Fibroblast of villous mesenchyme (primary cell): ENCODE measurements at places on chromosomes 16 and 17.

- no peak for DNase-seq
Observed at GRCh38 chr17:2542456-2542855, 30.8 kb upstream of the METTL16 start.

DNA sequence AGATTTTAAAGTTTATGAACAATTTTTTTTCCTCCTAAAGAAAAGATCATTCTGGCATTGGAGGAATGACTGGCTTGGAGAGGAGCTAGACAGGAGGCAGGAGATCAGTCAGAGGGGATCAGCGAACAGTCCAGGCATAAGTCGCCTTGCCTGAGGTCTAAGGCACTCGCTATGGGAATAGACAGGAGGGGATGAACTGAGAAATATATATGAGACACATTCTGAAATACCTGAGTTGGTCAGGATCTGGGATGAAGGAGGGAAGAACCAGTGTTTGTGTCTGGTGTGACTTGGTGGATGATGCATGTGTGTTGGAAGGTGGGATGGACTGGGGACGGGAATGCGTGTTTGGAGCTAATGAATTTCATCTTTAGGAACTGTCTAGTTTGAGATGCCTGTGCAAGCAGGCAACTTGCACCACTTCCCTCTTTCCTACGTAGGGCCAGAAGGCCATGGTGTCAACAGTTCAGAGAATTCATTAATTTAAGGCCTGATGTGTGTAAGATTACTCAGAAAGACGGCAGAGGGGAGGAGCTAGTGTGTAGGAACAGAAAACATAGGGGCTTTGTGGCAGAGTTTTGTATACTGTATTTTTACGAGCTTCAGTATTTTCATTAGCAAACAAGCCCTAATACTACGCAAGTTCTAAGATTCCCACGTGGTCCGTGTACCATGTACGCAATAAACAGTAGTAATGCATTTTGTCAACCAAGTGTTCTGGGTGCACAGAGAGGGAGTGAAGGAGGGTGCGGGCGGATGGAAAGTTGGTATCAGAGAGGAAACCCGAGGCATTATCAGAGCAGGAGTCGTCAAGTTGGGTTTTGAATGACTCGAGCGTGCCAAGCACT is 825 bp downstream of the HEATR6 start:
- peak; percentile 92 for DNase-seq

DNA sequence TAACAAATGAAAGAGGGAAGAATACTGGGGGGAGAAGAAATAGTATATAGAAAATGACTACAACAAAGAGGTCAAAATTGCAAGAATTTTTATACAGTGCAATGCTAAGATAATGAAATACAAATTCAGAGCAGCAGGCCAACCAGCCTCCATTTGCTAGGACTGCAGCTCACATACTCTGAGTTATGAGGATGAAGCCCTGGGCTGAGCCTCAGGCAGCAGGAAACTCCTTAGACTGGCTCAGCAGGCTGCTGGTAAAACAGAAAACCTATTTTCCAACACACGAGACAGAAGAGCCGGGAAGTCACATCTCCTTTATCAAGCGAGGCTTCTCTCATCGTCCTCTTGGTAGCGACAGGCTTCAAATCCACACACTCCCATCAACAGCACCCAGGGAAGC is 296.5 kb downstream of the SLC39A11 start:
- no peak for DNase-seq

DNA sequence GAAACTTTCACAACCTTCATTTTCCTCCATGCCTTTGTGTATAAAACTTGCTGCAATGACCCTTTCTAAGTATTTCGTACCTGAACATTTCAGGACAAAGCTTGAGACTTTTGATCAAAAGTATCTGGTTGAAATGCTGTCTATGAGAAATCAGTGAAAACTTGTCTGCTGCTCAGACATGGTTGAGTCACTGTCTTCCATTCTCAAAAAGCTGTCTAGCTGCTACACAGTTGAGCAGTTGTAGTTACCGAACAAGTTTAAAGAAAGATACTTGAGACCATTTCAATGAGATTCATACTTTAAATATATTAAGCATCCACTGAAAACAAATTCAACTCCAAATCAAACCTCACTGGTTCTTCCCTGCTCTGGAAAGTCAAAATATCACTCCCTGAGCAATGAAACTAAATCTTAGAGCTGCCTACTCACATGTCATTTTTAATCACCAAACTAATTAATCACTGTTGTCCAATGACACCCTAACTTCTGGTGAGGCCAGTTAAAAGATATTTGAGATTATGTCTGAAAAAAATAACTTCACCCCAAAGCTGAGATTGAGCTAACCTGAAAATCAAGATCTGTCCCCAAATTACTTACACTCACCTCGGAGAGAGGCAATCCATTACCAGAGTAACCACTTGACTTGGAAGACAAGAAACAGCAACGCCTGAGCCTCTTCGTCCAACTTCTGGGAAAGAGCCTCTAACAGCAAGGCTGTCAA is 488 bp downstream of the TMEM100 start:
- DNase-seq = no peak

DNA sequence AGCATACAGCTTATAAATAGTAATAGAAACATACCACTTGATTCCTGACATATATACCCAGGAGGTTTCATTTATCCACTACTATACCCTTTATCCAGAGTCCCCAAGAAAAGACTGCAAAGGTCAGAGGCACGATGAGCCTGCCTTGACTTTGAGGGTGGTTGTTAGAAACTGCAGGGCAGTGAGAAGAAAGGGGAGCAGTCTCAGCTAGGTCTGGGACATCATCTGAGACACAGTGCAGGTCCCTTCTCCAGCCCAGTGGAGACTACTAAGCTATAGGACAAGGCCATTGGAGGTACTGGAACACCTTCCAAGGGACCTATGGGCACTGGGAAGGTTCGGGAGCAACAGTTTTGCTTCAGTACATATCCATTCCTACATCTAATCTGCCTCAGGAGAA is 20.2 kb upstream of the TEKT3 start:
- DNase-seq = no peak

GRCh38 chr17:2003525-2003924 is 21.6 kb downstream of the RTN4RL1 start:
- DNase-seq = no peak

GRCh38 chr17:54795046-54795445 is 105.6 kb upstream of the TOM1L1 start:
- no peak for DNase-seq

- DNase-seq = peak; percentile 81
Observed at GRCh38 chr17:2071455-2072281, 16.8 kb downstream of the HIC1 start.

DNA sequence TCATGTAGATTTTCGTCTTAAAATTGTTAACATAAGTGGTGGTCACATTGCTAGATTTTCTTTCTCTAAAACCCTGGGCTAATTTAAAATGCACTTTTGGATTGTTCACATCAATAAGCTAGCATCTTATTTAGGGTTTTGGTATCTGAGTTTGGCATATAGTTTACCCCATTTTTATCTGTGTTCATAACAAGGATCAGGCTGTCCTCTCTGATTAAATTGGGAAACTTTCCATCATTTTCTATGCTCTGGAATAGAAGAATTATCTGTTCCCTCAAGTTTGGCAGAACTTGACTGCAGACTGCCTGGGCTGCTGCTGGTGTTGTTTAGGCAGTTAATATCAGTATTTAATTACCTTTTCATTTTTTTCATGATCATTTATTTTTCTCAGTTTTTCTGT is 1.8 kb downstream of the SPECC1 start:
- no peak for DNase-seq

DNA sequence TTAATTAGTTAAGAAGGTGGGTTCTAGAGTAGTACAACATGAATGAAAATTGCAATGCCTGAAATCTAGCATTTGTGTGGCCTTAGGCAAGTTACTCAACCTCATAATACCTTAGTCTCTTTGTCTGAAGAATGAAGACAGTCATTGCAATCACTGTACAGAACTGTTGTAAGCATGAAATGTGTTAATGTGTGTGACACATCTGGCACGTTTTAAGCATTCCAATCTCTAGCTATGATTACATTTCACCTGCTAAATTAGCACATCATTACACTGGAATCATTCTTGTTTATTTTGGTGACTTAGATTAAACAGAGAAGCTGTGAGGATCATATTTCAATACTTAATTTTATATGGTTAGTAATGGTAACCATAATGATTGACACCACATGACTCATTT is 629.7 kb upstream of the KIF2B start:
- no peak for DNase-seq

DNA sequence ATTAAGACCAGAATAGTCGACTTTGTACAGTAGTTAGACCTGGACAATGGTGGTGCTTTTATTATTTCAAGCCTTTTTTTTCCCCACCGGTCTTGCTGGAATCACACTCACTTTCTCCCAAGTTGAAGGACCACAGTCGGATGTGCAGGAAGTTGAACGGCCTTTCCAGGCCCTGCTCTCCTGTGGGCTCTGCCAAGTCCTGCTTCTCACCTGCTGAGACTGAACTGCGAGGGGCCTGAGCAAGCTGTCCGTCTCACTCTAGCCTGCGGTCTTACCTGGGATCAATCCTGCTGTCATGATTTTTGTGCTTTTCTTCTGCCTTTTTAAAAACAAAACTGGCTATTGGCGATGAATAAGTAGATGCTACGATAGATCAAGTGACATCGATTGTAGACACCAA is 1.3 kb downstream of the TLCD3A start:
- DNase-seq = no peak

DNA sequence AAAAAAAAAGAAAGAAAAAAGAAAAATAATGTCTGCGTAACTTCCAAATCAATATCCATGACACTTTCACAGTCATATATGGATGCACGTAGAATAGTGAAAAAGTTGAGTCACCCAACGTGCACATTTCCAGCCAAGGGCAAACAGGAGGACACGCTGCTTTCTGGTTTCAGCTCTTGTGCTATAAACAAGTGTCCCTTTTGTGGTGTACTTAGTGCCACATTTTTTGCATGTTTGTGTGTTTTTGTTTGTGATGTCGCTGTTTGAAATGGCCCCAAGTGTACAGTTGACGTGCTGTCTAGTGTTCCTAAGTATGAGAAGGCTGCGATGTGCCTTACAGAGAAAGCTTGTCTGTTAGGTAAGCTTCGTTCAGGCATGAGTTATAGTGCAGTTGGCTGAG is 2.9 kb downstream of the CHD9 start:
- DNase-seq = no peak

GRCh38 chr16:71734511-71734910 is 10.0 kb upstream of the PHLPP2 start:
- DNase-seq = no peak

DNA sequence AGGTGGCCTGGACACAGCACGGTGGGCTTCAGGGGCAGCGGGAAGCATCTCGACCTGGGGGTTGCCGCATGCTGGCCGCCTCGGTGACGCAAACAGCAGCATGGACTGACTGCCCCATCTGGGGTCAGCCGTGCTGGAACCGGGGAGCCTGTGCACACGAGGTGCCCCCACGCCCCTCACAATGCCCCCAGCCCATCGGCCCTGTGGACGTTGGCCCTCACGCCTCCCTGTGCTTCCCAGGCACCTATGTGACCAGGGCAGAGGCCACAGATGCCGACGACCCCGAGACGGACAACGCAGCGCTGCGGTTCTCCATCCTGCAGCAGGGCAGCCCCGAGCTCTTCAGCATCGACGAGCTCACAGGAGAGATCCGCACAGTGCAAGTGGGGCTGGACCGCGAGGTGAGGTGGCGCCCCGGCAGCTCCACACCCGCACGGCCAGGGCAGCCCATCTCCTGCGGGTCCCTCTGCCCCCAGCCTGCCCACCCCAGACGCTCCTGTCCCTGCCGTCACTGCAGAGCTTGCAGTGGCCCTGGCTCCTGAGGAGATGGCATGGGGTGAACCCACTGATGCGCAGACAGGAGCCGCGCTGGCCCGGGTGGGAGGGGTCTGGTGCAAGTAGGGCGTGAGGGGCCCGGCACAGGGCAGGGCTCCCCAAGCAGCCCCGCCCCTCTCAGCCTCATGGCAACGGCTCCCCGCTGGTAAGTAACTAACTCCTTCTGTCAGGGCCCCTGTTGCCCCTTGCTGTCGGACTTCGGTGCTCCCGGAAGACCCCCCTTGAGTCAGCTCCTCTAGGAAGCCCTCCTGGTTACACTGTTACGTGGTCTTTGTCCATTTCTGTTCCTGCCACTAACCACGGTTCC is 13.6 kb downstream of the CDH15 start:
- DNase-seq = no peak

GRCh38 chr16:22381392-22381791 is 7.0 kb upstream of the CDR2 start:
- no peak for DNase-seq

- DNase-seq = peak; percentile 97
Observed at GRCh38 chr17:59848778-59849177, 44.0 kb downstream of the TUBD1 start.

- no peak for DNase-seq
Observed at GRCh38 chr17:60358606-60359225, 33.2 kb downstream of the USP32 start.

DNA sequence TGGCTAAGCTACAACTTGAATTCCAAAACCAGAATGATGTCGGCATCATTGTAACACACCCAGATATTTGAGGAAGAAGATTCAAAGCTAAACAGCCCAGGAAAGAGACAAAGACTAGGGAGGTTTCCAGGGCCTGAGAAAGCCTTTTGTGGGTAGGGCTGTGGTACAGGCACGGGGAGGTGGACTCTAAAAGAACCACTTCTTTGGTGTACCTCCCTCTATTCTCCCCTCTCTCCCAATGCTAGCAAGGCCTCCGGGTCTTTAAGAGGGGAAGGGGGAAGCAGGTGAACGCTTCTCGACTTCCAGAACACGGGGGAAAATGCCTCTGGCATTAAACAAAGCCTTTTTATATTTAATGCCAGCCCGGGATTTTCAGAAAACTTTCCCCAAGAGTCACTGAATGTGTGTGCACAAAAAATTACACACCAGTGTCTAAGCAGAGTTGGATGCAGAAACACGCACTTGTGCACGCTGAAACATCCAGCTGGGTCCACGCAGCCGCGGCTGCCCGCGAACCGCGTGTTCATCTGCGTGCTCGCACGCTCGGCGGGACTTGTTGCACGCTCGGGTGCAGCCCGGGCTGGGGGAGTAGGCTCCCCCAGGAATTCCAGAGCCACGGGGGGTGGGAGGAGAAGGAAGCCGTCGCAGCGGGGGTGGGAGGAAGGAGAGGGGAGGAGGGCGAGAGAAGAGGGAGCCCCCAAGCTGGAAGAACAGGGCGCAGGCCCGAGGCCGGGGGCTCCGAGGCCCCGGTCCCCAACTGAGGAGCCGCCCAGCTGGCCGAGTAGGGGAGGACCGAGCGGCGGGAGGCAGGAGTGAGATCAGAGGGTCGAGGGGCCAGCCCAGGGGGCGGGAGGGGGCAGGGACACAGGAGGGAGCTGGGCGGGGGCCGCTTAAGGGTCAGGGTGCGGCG is 20.1 kb upstream of the ZNF423 start:
- no peak for DNase-seq

DNA sequence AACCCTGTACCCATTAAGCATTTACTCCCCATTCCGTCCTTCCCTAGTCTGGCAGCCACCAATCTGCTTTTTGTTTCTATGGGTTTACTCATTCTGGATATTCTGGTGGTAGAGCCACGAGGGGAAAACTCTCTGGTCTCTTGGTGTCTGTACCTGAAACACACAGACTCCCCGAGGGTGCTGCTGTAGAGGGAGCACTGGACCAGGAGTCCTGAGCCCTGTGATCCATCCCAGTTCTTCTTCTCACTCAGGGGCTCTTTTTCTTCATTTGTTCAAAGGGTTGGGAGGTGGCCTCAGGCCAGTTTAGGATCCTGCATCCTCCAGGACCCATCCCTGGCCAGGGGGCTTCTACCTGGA is 14.1 kb downstream of the HEXIM2 start:
- DNase-seq = no peak

- peak; percentile 71 for DNase-seq
Observed at GRCh38 chr16:58499615-58500351, at the start of gene NDRG4. NDRG4 (plus strand) TSS chr16:58500143; CDS start chr16:58500249, 106 bp downstream.
